Osteocyte (in vitro differentiated cells): ENCODE measurements at places on chromosomes 4 and X.

GRCh38 chrX:41824551-41824950 lies 98.8 kb downstream of the CASK start:
- DNase-seq = no peak

- no peak for DNase-seq
These were observed 55.7 kb downstream of the STAP1 start for GRCh38 chr4:67614186-67614585.

- no peak for DNase-seq
These were observed 188.4 kb upstream of the ARX start for GRCh38 chrX:25204182-25204581.

DNA sequence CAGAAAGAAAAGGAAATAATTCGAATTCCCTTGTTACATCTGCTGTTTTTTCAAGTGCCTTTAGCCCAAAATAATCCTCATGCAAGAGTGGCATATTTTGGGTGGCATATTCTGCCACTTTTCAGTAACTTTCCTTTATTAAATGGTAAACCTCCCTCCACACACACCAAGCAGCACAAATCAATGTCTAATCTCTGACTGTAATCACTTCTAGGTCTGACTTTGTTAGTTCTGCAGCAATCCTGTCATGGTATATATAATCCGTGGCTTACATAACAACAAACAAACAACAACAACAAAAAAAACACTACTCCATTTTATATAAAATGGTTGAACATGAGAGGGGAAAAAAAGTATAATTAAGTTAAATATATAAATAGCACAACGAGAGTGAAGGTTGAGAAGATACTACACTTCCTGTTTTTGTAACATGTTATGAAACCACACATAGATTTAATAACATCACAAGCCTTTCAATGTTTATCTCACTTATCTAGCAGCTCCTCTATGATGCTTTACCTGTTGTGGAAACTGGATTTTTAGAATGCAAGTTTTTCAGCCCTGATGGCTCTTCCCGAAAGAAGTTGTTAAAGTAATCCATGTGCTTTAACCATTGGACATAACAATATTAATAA lies 715.4 kb downstream of the GRXCR1 start:
- DNase-seq = no peak

- DNase-seq = no peak
These were observed 138.2 kb downstream of the QDPR start for GRCh38 chr4:17373666-17374065.

- DNase-seq = no peak
These were observed 81.0 kb upstream of the STIM2 start for GRCh38 chr4:26779674-26780073.

- no peak for DNase-seq
These were observed 80.0 kb downstream of the FAT1 start for GRCh38 chr4:186643501-186644310.

DNA sequence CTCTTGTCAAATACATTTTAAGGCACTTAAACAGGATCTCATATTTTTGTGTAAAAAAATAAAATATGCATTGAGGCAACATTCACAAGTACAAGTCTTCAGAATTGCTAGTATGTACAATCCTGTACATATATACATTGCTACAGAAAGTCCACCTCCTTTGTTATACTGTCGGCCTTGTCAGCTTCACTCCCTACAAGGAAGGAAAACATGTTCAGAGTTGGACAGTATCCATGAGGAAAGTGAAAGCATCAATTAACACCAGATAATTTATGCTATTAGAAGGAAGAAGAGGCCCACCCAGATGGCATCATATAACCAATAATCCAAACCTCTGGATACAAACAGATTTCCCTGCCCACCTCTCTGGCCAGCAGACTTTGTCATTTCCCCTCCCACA lies 42.0 kb downstream of the REELD1 start:
- no peak for DNase-seq

DNA sequence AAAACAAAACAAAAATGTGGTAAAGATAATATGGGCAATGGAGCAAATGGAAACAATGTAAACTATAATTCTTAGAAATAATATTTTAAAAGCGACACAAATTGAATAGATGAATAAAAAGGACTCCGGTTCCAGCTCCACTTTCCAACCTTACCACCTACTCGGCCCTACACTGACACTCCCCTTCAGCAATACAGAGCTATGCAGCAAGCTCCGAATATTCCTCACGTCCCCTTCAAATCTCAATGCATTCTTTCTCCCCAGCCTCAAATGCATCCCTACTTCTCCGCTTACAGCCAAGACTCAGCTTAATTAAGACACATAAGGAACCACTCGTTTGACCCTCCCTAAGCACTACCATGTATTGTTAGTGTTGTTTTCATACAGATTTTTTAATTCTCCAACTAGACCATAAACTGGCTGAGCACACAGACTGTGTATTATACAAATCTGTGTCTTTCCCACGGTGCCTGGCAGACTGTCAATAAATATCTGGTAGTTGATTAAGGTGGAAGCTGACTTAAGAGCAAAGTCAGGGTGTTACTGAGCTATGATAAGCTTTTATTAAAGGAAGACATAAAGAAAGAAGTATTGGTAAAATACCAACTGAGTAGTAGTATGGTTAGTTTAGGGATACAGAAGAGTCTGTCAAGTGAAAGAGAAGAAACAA lies 219.1 kb downstream of the NR3C2 start:
- DNase-seq = no peak

DNA sequence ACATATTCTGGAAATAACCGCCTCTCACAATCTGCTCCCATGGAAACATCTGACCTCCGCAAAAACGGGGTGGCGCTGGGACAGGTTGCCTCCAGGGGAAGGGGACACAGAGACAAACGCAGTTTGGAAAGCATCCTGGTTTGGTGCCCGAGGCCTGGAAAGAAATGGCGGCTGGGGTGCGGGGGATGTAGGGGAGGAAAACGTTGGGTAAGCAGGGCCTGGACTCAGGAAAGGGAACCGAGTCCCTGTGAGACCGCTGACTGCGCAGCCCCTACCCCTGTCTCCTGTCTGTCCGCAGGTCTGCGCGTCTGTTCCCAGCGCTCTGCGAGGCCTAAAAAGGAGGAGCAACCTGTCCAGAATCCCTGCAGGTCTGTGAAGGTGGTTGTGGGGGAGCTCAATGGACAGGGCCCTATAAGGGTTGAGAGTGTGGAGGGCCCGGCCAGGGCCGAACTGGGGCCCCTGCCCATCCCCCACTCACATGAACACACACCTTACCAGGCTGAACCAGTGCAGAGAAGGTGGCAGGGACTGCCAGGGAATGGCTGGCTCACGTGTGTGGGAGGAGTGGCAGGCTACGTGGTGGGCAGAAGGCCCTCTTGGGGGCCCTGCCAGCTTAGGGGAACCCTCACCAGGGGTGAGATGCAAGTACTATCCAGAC lies 672 bp downstream of the TCEAL3 start:
- DNase-seq = no peak

GRCh38 chr4:30605616-30606190 lies 114.5 kb upstream of the PCDH7 start:
- no peak for DNase-seq

DNA sequence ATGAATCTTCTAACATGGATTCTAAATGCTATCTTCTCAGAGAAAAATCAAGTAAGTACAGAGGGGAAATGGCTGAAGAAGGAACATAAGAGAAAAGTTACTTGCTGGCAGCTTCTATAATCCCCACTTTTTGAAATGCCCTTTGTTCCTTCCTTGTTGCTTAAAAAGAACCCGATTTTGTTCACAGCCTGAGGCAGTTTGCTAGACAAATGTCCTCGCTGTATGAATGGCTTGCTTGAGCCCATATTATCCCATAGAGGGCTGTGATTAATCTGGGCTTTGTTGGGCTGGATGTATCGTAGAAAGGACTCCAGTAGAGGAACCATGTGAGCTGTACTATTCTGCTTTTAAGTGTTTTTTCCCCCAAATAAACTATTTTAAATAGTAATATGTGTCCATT lies 134.3 kb upstream of the FGF13 start:
- no peak for DNase-seq

GRCh38 chr4:110106931-110107296 lies 91.5 kb downstream of the ELOVL6 start:
- DNase-seq = no peak

GRCh38 chr4:55321707-55322264 lies 24.3 kb upstream of the SRD5A3 start:
- no peak for DNase-seq

GRCh38 chrX:119303137-119303536 lies 67.1 kb downstream of the PGRMC1 start:
- DNase-seq = no peak

DNA sequence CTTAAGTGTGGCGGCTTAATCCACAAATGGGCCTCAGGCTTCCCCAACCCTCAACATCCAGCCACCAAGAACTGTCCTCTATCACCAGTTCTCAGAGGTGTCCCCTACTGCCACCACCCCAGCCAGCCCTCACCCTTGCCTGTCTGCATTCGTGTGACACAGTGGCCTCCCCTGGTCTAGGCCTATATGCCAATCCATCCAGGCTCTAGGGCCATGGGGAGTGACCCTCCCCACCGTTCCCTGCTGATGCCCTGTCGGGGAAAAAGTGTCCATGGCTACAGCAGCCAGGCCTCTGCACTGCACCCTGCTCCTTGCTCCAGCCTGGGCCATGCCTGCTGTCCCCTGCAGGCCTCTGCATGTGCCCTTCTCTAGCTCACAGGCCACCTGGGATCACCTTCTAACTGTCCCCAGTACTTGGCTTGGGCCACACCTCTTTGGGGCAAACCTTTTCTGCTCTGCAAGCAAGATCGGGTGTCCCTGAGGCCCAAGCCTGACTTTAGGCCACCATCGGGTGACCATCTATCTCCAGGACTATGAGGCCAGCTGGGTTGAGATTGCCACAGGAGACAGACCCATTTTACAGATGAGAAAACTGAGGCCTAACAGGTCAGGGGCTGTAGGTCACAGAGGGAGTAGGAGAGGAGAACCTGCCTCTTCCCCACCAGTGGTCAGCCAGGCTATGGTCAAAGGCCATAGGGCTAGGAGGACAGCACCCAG lies 75.8 kb downstream of the JAKMIP1 start:
- DNase-seq = no peak

- DNase-seq = no peak
These were observed 339.8 kb upstream of the FRG1 start for GRCh38 chr4:189600718-189601435.

DNA sequence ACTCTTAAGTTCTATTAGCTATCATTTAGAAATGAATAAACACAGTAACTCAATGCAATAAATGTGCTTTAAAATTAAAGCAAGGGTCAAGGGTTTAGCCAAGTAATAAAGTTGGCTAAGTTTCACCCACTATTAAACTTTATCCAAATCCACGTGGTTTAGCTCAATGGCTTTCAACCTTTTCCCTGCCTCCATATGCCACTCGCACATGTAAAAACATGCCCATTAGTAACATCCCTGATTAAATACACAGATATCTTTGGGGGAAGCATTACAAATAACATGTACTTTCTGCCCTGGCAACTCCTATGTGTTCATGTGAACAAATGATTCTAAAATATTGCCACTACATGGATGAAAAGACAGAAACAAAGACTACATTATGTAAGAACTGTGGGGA lies 130.8 kb downstream of the ZAR1 start:
- no peak for DNase-seq

DNA sequence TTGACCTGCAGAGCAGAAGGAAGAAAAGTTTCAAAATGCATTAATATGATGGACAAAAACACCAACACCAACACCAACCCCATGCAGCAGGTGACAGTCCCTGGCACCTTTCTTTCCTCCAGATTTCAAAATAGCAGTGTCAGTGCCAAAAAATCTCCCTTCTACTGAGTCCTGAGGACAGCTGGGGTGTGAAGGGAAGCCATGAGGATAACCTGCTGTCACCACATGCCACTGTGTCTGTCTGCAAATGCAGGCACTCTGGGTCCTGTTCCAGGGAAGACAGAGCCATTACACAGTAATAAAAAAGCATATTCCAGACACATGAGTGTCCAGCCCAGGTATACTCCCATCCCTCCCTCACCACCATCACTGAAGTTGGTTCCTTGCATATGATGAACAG lies 187.5 kb downstream of the BMP15 start:
- DNase-seq = no peak

DNA sequence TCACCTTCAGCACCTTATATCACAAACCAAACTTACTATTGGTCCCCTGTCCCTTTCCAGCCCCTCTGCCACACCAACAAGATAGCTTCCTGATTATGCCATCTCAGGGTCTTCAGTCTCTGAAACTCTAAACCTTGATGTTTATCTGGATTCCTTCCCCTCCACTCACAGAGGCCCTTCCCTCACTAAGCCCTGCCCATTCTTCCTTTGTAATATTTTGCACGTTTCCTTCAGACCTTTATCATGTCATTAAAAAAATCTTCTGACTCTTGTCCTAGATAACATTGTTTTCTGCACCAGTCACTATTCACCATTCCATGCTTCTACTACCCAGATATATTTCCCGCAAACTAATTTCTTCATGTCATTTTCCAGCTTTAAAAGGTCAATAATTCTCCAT lies 17.7 kb upstream of the CEP135 start:
- no peak for DNase-seq
